ENCODE measurements at places on chromosomes 13 and 19.

GRCh38 chr19:19482809-19483596, 32.3 kb downstream of the TSSK6 start:
- no peaks in the 10 kb centered on the region for H3K27me3 ChIP-seq
- peaks cover 54% of the 10 kb centered on the region for H3K4me1 ChIP-seq
- H3K27ac ChIP-seq: peak overlapping the region; percentile 69
- peaks cover 25% of the 10 kb centered on the region for H3K36me3 ChIP-seq
- no peak overlapping the region for H3K4me3 ChIP-seq
- DNase-seq: no peak

DNA sequence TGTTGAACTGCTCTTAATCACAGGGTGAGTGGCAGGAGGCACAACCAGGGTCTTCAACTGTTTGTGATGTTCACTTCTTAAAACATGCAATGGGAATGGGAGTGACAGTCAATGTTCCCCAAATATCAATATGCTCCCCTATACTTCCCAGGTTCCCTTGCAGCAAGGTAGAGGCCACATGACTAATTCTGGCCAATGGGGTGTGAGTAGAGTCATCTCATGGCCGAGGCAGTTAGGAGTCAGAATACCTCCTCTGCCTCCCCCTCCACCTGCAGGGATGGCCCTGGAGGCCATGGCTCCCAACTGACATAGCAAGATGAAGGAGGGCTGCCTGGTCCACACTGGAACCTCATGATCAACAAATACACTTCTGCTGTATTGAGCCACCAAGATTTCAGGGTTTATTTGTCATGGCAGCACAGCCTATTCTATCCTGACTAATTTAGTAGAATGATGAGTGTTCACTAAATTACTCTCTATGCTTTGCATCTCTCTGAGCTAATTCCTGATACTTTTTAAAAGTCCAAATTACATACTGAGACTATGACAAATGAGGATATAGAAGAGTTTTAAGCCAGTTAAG, 8.9 kb downstream of the VRK3 start:
- H3K4me1 ChIP-seq: no peaks in the 10 kb centered on the region
- no peak for DNase-seq
- H3K27me3 ChIP-seq: no peaks in the 10 kb centered on the region

DNA sequence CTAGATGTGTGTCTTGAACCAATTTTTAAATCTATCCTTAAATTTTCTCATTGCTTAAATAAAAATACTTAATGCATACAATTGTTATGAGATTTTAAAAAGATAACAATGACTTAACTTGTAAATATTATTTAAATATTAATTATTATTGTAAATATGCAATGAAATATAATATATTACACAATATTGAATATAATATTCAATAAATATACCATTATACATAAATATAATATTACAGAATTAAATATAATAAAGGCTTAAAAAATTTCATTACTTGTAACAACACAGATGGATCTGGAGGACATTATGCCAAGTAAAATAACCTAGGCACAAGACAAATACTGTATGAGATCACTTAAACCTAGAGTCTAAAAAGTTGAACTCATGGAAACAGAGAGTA, 1532.3 kb downstream of the PCDH9 start:
- H3K4me3 ChIP-seq: no peak overlapping the region
- DNase-seq: no peak
- no peak overlapping the region for H3K27ac ChIP-seq

- H3K4me3 ChIP-seq: no peak overlapping the region
- H3K4me1 ChIP-seq: peaks cover 12% of the 10 kb centered on the region
- peaks cover 37% of the 10 kb centered on the region for H3K27me3 ChIP-seq
- no peak for DNase-seq
Measured at GRCh38 chr19:17605117-17605516, 49.7 kb downstream of the COLGALT1 start.

DNA sequence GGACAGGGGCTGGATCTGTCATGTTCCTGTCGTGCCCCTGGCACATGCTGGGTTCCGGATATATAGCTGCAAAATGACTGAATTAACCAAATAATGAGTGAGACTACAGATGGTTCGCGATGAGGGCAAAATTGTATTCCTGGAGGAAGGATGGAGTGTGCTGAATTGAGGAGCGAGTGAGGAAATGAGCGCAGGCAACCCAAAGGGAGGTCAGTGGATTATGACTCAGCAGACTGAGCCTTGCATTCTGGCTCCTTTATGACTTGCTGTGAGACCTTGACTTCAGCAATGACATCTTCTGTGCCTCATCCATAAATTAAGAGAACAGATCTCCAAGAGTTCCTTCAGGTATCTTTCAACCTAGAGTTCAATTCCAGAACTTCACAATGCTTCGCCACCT, 115.0 kb upstream of the CLDN10 start:
- H3K27ac ChIP-seq: no peak overlapping the region
- no peaks in the 10 kb centered on the region for H3K36me3 ChIP-seq
- H3K4me3 ChIP-seq: no peak overlapping the region
- no peaks in the 10 kb centered on the region for H3K4me1 ChIP-seq
- DNase-seq: no peak

Data from activated CD4-positive, alpha-beta T cell treated with anti-CD3 and anti-CD28 coated beads, Interleukin-2, amount 10 ng/mL, durations not matched to agents 7 days and 5 days (primary cell).